Adrenal gland (tissue), 19 donors: ENCODE measurements at places on chromosomes 11 and 22. TPM values are rescaled to one million over a fixed set of nuclear protein-coding genes. Genes with fewer than 3 reads are reported as not detected.
A peak's percentile ranks its signal among the peaks of the same experiment; 100 is the strongest.

BAIAP2L2 gene
- 0.09 TPM for polyA plus RNA-seq

- peak; percentile 46 for DNase-seq
These were observed 32.0 kb upstream of the LINC01488 start for GRCh38 chr11:69449320-69450063.

GRCh38 chr11:117022526-117022925, 75.7 kb downstream of the SIK3 start:
- no peak for DNase-seq

DNA sequence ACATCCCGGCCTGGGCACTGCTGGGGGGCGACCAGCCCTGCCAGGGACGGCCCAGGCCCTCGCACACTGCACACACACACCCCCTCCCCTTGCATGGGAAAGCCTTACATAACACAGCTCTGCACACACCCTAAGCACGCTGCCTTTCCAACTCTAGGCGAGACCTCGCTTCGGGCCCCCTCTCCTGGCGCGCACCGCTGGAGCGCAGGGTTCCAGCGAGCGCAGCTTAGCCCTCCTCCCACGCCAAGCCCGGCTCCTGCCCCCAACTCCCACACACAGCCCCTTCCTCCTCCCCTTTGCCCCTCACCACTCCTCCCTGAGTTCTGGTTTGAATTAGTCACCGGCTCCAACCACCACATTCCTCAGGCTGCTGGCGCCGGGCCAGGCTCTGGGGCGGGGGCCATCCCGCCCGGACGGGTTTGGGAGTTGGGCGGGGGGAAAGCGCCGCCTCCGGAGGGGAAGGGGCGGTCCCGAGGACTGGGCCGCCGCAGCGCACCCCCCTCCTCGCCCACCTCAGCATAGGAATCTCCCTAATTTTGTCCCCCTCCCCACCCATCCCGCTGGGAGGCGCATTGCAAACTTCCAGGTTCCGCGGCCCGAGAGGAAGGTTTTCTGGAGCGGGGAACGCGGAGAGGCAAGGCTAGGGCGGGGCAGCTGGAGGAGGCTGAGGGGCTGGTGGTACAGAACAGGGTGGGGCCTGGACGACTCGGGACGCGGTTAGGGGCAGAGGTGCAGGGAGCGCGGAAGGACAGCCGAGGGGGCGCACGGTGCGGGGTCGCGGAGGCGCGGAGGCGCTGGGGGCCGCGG, 966 bp downstream of the AHNAK start:
- DNase-seq, result peak; percentile 88

SLC6A5 gene
- 0.03 TPM for polyA plus RNA-seq

NCAM1 gene
- polyA plus RNA-seq, result 69.7 TPM

GRCh38 chr11:118746988-118747585, 43.9 kb downstream of the DDX6 start:
- DNase-seq, result no peak

DNA sequence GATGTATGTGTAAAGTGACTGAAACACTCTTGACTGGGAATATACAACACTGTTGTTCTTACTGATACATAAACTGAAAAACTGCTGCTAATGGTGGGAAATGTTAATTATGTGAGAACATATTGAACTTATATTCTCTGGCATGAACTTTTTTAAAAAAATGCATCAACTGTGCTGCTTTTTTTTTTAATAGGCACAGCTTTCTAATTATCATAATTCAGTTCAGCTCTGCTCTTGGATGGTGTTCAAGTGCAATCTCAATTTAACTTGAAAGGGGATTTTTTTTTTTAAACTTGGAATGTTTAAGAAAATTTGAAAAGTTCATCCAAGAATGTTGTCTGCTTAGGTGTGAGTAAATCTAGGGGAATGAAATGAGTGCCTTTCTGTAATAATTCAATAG, 5.2 kb downstream of the TEAD1 start:
- DNase-seq, result no peak

DNA sequence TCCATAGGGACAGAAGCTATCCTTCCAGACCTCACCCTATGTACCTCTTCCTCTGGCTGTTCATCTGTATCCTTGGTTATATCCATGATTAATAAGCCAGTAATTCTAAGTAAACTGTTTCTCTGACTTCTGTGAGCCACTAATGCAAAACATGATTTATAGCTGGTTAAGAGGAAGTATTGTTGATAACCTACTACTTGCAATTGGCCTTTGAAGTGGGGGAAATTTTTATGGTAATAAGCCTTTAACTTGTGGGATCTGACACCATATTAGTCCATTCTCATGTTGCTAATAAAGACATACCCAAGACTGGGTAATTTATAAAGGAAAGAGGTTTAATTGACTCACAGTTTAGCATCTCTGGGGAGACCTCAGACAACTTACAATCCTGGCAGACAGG, 21.9 kb downstream of the CASP12 start:
- no peak for DNase-seq

GRCh38 chr11:10886652-10887250, 28.9 kb upstream of the ZBED5 start:
- no peak for DNase-seq

- DNase-seq, result peak; percentile 76
These were observed 844 bp downstream of the PCF11 start for GRCh38 chr11:83157594-83158356.

GRCh38 chr11:64809781-64810241, 540 bp downstream of the MEN1 start:
- no peak for DNase-seq

DNA sequence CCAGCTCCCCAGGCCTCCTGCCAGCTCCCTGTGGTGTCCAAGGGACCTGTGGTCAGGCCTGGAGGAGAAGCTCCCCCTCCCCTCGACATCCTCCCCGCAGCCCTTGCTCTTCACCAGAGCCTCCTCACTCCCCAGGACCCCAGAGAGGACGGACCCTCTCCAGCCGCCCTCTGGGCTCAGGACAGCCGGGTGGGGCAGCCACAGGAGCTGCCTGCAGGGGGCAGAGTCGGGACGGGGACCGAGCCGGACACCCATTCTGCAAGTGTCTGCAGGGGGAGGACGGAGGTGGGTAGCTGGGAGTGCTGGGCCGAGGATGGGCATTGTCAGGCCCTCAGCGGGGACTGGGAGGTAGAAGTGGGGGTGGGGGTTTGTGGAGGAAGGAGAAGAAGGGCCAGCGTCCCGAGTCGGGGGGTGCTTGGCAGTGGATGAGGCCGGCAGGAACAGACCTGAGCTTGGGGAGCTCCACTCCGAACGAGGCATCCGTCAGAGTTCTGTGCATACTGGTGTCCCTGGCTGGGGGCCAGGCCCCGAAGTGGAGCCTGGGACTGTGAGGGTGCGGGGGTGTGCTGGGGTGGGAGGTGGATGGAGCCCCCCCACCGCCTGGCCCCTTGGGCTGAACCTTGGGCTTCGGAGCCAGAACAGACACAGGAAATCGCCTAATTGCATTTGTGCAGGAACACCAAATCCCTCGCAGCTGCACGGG, 15.2 kb downstream of the PRR33 start:
- DNase-seq, result peak; percentile 75

POU2AF3 gene
- 4.8 TPM for polyA plus RNA-seq

DNA sequence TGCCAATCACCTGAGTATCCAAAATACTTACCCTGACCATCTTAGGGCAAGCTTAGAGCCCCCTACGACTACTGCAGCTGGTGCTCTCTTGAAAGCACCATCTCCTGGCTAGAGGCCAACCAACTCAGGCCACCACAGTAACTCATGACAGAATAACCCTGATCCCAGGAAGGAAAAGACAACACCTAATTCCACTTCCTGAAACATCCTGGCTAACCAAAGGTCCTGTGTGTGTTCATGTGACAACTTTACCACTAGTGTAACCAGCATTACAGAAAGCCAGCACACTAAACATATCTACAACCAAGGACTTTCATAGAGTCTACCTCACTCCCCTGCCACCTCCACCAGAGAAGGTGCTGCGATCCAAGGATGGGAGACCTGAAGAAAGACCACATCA, 17.4 kb upstream of the TMEM45B start:
- DNase-seq, result no peak

DNA sequence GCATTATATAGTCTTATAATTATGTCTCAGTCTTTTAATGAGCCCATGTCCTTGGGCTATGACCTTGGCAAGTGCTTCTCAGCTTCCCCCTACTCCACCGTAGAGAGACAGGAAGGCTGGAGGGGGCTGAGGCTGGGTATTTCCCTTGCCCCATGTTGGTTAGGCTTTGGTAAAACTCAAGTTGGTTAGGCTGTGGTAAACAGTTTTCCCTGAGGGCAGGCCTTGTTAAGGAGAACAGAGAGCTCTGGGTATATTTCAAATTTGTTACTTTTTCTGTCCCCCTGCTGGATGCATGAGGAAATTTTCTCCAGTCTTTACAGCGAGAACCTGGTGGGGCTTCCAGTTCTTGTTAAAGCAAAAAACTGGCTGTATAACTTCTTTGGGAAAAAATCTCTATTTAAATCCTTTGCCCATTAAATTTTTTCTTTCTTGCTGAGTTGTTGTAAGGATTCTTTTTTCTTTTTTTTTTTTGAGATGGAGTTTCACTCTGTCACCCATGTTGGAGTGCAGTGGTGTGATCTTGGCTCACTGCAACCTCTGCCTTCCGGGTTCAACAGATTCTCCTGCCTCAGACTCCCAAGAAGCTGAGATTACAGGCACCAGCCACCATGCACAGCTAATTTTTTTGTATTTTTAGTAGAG, 12.2 kb upstream of the DCHS1 start:
- no peak for DNase-seq

DNA sequence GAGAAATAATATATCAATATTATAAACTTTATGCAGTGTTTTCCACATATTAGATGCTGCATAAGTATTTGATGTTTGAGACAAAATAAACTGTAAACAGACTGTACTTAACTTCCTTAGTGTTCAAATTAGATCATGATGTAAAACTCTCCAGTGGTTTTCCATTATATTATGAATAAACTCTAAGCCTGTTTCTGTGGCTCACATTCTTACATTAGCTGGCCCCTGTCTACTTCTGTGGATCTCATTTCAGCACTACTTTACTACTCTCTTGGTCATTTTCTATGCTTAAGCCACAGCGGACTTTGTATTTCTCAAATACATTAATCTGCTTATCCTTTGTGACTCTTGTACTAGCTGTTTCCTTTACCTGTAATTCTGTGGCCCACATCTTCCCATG, 55.6 kb downstream of the ARHGEF12 start:
- DNase-seq, result no peak

VSIG2 gene
- polyA plus RNA-seq, result 0.67 TPM

DNA sequence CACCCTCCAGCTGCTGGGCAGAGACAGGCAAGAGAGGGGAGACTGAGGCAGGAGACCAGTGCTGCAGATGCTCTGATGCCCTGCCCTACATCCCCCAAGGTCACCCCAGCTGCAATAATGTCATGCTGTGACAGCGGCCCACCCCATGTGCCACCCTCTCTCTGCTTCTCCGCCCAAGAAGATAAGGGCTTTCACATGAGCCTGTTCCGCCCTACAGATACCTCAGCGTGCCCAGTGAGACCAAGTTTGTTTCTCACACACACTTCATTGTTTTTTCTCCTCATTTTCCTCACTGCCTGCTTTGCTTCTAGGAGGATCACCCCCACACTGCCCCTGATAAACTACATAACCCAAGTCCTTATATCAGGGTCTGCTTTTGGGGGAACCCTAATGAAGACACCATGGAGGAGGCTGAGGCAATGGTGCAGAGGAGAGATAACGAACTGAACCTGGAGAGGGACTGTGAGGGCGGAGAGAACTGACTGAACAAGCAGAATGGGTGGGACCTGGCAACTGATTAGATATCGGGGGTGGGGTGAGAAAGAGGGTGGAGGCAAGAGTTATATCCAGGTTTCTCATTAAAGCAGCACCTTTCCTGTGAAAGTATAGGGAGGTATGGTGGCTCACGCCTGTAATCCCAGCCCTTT, 37.5 kb upstream of the TSKU start:
- no peak for DNase-seq

DNA sequence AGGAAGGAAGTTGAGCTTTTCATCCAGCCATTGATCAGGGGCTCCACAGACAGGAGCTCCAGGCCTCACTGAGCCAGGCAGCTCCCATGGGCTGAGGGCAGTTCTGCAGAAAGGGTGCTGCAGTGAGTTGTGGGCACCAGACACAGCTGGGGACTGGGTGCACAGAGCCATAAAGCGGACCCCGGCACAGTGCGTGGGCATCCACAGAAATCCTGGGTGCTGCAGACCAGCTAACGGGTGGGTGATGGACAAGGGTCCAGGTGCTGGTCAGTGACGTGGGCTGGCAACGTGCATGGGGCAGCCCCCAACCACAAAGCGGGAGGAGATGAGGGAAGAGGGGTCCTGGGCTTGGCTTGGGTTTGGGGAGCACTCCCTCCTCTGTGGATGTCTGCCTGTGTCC, 19.4 kb upstream of the GAL start:
- no peak for DNase-seq

- DNase-seq, result no peak
These were observed 108.7 kb upstream of the THY1 start for GRCh38 chr11:119531623-119532022.

SERPING1 gene
- polyA plus RNA-seq, result 220 TPM

GRCh38 chr11:22044126-22044525, 148.8 kb upstream of the ANO5 start:
- DNase-seq, result no peak

KLHL35 gene
- polyA plus RNA-seq, result 1.4 TPM

GRCh38 chr11:19013181-19013857, 47.2 kb downstream of the MRGPRX2 start:
- DNase-seq, result no peak

DNA sequence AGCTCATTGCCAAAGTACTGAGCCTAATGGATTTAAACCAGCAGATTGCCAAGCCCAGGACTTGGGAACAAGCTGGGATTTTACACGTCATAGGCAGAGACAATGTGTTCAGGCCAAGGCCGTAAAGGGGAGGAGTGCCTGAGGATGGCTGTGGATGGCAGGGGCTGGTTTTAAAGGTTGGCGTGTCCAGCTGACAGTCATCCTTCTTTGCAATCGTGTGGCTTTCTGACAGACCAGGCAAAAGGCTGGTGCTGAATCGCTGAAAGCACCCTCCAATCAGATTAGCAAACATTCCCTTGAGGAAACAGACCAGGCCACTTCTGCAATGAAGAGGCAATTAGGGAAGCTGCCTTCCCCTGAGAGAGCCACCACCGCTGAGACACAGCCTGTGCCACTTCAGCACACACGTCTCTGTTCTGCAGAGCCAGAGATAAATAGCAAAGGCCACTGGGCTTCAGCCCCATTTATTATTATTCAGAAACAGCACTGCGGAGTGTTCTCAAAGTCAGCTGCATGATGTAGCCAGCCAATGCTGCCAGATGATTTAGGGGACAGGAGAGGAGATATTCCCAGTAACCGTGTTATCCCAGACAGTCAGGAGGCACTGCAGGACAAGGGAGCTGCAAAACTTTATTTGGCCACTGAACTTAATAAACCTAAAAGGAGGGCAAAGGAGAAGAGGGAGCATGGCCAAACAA, 54.2 kb upstream of the CSNK2A3 start:
- peak; percentile 87 for DNase-seq
